ENCODE measurements at places on chromosomes 4 and X.

GRCh38 chr4:59179372-59179771 lies 2020.8 kb upstream of the ADGRL3 start:
- no peak for DNase-seq

DNA sequence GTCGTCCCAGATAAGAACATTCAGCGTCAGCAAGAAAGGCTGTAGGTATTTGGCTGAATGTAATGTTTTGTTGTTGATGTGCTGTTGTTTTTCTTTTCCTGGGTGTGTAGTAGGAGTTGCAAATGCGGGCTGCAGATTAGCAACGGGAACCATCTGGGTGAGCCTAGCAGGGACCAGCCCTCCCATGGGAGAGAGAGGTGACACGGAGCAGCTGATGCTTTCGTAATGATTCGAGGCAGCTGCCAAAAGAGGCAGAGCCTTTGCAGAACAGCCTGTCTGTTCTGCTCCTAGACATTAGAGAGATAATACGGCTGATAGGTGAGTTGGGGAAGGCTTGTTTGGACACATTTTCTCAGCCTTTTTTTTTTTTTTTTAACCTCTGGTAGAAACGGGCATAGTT lies 25.3 kb downstream of the ARSF start:
- no peak for DNase-seq

DNA sequence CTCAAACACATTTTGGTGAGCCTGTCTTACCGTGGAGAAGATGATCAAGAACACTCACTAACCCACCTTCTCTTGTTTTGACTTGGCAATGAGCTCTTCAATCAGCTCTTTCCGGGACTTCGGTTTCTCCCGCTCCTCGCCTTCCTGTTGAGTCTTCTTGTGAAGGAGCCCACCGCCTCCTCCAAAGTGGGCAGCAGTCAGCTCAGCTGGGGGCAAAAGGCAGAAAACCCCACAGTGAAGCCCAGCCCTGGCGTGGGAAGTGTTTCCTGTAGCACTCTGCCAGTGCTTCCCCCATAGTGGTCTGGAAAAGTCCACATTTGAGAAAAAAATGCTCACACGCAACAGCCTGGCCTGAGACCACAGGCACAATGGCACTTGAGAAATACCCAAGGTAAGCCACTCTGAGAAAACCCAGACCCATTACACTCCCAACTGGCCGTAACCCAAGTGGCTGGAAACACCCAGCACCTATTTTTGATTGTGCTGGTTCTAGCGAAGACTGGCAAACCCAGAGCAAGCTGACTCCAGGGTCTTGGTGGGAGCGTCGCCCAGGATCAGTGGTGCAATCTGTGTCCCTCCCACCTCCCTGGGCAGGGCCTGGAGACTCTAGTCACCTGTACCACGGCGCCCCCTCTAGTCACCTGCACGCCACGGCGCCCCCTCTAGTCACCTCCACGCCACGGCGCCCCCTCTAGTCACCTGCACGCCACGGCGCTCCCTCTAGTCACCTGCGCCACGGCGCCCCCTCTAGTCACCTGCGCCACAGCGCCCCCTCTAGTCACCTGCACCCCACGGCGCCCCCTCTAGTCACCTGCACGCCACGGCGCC lies 8.6 kb downstream of the NOP14 start:
- DNase-seq: no peak

- no peak for DNase-seq
These were observed 3.3 kb upstream of the SPON2 start for GRCh38 chr4:1175635-1176229.

DNA sequence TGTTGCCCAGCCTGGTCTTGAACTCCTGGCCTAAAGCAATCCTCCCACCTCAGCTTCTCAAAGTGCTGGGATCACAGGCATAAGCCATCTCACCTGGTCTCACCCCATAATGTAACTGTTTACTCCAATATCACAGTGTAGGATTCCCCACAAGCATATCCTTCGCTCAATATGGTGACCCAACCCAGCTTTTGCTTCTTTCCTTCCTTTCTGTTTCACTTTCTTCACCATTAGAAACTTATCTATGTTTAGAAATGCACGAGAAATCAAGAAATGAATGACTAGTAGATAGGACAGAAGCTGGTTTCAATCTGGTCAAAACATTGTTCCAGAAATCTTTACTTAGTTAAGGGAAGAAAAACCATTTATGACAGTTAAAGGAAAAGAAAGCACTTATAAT lies 18.9 kb downstream of the TSPAN5 start:
- DNase-seq: no peak

DNA sequence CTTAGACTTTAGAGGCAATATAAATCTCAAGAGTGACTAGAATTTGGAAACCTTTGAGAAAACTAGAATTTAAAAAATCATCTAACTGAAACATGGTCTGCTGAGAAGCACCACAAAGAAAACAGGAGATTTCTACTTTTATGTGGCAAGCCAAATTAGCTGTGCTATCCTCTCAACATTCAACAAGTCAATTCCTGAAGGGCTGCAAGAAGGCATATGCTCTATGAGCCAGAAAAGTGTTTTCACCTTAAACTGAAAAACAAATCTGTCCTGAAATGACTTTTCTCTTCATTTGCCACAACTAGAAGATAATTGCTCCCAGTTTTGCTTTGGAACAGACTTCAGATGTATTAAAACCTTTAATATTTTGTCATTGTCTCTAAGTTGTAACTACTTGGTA lies 263.2 kb upstream of the EDNRA start:
- no peak for DNase-seq

GRCh38 chr4:150510176-150510865 lies 71.6 kb upstream of the MAB21L2 start:
- no peak for DNase-seq

GRCh38 chr4:155232432-155232831 lies 24.0 kb downstream of the NPY2R start:
- DNase-seq: no peak

- DNase-seq: no peak
These were observed 43.9 kb upstream of the HPRT1 start for GRCh38 chrX:134416087-134416486.

- DNase-seq: no peak
These were observed 63.2 kb downstream of the ANAPC10 start for GRCh38 chr4:145034727-145035211.

GRCh38 chr4:28369499-28369898 lies 1508.9 kb downstream of the STIM2 start:
- DNase-seq: no peak
